ENCODE measurements at places on chromosomes 12 and 14.
A peak's percentile ranks its signal among the peaks of the same experiment; 100 is the strongest.

- peak; percentile 87 for DNase-seq
These were observed 18.6 kb downstream of the GPRC5A start for GRCh38 chr12:12909995-12910420.

GRCh38 chr12:92496790-92497189 is 206.0 kb upstream of the PLEKHG7 start:
- no peak for DNase-seq

DNA sequence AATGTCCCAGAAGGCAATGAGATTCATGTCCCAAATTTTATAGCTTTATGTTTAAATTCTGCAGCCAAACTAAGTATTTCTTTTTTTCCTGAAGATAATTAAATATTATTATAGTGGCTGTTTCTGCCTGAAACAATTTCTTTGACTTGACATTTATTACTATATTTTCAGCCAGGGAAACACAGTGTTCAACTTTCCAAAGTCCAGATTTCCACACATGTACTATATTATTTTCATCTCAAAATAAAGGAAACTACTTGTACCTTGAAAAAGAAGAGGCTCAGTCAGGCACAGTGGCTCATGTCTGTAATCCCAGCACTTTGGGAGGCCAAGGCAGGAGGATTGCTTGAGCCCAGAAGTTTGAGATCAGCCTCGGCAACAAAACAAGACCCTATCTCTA is 77.8 kb upstream of the BTG1 start:
- DNase-seq: no peak

GRCh38 chr14:61222388-61222787 is 58.8 kb downstream of the TMEM30B start:
- peak; percentile 7 for DNase-seq
